GM12892 (cell line): ENCODE measurements at places on chromosomes 11 and 22.

DNA sequence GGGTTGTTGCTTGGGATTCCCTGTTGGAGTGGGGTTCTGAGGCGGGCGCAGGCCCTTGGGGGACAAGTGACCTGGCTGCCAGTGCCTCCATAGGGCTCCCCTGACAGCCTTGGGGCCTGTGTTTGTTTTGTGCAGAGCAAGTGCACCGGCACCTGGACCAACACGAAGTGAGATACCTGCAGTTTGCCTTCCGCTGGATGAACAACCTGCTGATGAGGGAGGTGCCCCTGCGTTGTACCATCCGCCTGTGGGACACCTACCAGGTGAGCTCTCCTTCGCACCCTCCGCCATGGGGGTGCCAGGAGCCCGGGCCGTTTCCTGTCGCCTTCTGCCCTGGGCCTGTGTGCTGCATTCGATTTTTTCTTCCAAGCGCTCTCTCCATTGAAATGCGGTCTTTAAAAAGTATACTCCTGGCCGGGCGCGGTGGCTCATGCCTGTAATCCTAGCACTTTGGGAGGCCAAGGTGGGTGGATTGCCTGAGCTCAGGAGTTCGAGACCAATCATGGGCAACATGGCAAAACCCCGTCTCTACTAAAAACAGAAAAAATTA is 274.6 kb downstream of the TBC1D22A start:
- DNase-seq, result no peak

DNA sequence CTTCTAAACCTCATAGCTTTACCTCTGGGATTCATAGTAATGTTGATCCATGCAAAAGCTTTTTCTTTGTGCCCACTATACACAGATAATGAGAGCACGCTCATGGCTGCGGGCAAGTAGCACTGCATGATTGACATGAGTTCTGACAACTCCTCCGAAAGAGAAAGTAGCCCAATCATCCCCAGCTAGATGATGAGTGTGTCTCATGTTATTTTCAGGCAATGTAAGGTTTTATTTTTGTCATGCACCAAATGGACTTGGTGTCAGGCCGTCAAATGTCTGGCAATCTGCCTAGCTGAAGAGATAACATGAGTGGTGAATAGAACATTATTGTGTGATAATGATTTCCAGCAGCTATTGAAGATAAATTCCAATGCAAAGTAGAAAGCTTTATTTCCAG is 662.6 kb downstream of the NTM start:
- no peak for DNase-seq

DNA sequence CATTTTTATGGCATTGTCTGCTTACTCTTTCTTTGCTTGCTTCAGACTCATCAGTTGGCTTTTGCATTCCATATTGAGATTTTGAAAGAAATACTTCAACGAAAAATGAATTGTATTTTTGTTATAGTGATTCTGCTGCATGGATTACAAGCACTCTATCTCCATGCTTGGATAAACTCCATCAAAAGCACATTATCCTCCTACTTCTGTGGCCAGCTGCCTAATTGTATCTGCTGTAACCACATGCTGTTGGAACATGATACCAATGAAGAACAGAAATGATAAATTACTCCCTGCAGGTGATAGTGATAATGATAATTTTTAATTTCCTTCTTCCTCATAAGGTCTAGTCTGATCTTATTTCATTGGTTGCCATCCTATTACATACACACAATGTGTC is 100.8 kb downstream of the PRMT3 start:
- no peak for DNase-seq

DNA sequence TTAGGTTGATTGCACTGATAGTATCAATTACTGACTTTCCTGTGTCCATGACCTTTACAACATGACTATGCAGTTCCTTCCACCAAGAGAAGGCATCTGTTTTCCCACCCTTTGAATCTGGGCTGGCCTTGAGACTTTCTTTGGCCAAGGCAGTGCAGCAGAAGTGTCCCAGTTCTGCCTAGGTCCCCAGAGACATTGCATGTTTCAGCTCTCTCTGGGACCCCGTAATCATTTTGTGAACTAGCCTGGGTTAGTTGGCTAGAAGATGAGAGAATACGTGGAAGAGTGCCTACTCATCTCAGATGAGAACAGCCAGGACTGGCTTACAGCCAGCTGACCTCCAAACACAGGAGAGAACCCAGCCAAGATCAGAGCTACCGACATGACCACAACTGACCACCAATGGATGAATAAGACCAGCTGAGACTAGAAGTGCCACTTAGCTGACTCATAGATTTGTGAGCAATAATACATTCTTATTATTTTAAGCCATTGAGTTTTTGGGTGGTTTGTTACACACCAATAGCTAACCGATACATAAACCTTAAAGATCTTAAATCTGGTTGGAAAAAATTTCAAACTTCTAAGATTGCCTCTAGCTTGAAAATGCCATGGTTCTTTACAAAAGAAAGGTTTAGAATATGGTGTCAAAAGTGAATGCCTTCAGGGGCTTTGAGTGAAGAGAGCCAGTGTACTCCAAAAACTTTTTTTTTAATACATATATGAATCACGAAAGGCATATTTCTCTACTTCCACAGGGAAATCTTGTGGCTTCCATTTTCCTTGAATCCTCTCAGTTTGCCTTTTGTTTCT is 145.2 kb downstream of the FBXO7 start:
- no peak for DNase-seq

- DNase-seq, result no peak
Observed at GRCh38 chr11:10072841-10073240, 221.2 kb downstream of the SBF2 start.

- DNase-seq, result no peak
Observed at GRCh38 chr11:59801981-59802638, 8.5 kb downstream of the MRPL16 start.

DNA sequence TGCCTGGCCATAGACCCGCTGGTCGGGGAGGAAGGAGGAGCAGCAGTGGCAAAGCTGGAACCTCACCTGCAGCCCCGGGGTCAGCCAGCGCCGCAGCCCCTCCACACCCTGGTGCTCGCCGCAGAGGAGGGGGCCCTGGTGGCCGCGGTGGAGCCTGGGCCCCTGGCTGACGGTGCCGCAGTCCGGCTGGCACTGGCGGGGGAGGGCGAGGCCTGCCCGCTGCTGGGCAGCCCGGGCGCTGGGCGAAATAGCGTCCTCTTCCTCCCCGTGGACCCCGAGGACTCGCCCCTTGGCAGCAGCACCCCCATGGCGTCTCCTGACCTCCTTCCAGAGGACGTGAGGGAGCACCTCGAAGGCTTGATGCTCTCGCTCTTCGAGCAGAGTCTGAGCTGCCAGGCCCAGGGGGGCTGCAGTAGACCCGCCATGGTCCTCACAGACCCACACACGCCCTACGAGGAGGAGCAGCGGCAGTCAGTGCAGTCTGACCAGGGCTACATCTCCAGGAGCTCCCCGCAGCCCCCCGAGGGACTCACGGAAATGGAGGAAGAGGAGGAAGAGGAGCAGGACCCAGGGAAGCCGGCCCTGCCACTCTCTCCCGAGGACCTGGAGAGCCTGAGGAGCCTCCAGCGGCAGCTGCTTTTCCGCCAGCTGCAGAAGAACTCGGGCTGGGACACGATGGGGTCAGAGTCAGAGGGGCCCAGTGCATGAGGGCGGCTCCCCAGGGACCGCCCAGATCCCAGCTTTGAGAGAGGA is 11.9 kb downstream of the TMEM121B start:
- DNase-seq, result no peak

DNA sequence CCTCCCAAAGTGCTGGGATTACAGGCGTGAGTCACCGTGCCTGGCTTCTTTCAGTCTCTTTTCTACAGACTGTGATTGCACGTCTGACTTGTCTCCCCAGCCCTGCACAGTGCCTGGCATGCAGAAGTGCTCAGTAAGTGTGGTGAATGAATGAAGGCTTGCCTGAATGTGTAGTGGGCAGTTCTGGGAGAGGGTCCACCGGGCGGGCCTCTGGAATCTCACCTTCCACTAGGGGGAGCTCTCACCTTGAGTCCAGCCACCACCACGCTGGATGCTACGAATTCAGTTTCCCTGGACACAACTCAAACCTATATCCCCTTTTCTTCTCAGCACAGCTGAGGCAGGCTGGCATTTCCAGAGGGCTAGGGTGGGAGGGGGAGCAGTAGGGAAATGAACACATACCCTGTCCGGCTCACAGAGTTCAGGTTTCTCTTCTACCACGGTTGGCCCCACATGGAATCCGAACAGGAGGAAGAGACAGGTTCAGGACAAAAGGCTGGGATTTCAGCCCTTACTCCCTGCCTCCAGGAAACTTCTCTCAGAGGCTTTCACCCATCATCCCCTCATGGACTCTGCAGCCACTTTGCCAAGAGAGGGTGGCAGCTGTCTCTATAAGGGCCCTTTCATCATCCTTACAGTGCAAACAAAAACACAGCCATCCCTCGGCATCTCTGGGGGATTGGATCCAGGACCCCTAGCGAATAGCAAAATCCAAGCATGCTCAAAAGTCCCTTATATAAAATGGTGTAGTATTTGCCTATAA is 86.8 kb downstream of the NECTIN1 start:
- no peak for DNase-seq

DNA sequence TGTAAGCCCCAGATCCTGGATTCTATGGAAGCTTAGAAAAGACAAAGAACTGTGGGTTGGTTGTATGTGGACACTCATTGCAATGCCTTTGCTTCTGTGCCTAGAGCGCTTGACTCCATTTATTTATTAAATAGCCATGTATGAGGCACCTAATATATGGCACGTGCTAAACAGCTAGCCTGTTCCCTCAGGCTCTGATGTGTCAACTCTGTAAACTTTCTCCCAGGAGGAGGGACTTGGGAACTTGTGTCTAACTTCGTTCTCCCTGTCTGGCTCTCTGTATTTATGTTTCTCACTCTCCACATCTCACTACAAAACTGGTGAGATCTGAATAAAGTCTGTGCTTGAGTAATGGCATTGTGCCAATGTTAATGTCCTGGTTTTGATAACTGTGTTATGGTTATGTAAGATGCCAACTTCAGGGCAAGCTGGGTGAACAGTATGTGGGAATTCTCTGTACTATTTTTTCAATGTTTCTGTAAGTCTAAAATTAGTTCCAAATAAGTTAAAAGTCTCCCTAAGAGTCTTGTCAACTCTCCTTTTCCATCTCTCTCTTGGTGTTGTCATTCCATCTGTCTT is 34.1 kb upstream of the ZBTB16 start:
- DNase-seq, result no peak

- DNase-seq, result peak; percentile 3
Observed at GRCh38 chr11:2521081-2521732, 76.4 kb downstream of the KCNQ1 start.

DNA sequence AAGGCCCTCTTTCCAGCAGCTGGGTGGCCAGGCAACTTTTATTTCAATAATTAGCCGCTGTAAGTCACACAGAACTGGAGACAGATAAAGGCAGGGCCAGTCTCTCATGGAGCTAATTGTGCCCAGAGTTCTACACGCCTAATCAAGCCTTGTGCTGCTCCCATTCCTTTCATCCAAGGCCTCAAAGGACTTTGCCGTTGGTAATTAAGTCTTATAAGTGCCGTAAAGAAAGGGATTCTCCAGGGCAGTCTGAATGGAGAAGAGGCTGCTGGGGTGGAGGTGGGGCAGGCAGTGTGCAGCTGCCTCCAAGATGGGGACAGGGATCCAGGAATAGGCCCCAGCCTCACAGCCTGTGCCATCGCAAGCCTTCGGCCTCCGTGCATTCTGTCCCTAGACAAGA is 357.9 kb downstream of the TENM4 start:
- DNase-seq, result no peak

DNA sequence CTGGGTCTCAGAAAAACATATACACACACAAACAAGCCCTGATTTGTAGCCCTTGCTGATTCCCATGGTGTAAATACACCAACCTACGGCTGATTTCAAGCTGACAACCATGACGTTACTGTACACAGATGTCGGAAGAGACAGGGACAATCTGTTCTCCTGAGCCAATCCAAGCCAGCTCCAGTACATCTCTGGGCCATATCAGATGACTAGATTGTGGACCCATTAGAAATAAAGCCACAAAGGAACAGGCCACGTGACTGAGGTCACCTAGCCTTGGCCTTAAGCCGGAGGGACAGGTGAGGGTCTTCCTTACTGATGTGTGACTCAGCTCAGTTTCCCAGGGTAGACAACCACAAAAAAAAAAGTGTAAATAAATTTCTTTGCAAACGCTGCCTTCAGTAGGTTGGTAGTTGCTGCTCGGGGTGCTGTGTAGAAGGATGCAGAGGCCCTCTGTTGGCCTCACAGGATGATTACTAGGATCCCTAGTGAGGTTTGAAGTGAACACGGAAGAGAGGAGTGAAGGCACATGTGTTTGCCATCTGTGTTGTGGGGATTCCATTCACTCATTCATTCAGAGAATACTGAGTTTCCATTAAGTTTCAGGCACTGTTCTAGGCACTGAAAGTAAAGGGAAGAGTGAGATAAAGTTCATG is 99.0 kb upstream of the LARGE1 start:
- DNase-seq, result no peak

DNA sequence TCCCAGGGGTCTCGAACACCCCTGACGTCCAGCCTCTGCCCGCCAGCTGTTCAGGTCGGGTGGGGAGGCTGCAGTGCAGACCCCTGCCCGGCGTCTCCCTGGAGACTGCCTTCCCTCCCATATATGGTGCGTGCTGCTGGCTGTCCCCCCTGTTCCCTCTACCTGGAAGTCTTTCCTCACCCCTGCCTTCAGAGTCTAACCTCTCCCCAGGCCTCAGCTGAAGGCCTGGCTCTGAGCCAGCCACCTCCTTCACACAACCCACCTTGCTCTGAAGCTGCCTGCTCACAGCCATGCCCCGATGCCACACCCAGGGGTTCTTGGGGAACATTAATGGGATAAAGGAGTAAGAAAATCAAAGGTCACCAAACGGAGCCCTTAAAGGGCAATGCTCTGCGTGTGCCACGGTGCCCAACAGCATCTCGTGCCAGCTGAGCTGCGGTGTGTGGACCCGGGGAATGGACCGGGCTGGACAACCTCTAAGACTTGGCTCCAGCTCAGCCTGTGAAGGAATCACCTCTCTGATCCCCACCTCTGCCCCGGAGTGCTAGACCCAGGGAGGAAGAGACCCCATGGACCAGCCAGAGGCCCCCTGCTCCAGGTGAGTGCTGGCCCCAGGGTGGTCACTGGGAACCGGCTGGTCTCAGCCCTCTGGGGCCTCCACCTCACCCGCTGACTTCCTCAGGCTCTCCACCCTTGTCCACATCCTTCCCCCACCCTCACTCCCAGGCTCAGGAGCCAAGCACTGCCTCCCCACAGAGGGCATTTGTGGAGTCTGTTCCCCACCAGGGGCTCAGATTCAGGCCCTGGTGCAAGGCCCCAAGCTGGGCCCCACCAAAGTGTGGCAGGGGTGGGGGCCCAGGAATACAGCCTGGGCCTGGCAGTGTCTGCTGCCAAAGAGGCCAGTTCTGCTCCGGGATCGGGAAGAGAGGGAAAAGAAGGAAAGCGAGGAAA is at the start of gene NLRP6:
TSS of gene NLRP6 (plus strand) at position 407 of the 951 bp plus-strand sequence. CDS start at position 570, 163 bp downstream.
- DNase-seq, result peak; percentile 13

- no peak for DNase-seq
Observed at GRCh38 chr11:117465236-117465997, 137.8 kb downstream of the CEP164 start.

GRCh38 chr11:92304271-92304670 is 79.7 kb downstream of the FAT3 start:
- DNase-seq, result no peak

GRCh38 chr11:44754876-44755555 is 28.3 kb downstream of the TSPAN18 start:
- no peak for DNase-seq
